ENCODE measurements at places on chromosomes 7 and 10.

- DNase-seq: no peak
These were observed 101.0 kb upstream of the NFE2L3 start for GRCh38 chr7:26051021-26051420.

DNA sequence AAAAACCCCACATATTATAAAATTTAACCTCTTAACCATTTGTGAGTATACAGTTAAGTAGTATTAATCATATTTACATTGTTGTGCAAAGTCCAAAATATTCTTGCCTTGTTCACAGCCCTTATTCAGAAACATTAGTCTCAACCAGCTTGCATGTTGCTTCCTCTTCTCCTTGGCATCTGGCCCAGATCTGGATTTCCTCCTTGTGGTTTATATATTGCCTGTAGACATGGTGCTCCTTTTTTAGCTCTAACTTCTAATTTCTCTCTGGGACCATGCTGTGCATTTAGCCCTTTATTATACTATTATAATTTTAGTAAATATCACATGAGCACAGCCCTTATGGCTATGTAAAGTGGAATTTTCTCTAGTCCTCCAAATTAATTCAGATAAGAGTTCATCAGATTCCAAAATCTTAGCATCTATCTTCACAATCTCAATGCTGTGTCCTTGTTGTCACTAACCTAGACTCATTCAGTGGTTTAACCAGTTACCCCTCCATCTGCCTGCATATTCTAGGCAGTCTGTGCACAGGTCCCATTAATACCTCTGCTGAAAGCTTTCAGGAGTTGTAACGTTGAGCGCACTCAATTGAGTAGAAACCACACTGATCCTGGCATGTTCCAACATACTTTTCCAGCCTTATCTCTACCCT is 7.9 kb downstream of the CPED1 start:
- peak; percentile 73 for DNase-seq

- DNase-seq: no peak
These were observed 21.9 kb upstream of the KCNK18 start for GRCh38 chr10:117175215-117175900.

GRCh38 chr7:82932516-82932915 is 230.2 kb downstream of the PCLO start:
- no peak for DNase-seq

DNA sequence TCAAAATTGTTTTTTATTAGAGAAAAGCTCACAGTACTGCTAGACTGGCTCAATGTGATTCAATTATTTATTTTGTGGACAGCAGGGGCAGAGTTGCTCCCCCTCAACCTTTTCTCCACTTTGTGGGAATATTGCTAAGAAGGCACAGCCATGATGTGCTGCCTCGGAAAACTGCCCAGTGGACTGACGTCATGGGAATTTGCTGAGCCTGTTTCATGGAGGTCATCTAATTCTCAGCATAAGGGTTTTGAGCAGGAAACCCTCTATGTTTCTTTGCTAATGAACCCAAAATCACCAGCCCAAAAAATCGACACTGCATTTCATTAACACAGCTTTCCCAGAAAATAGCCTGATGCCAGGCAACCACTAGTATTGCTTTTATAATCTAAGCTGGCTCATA is 228.8 kb upstream of the FAM3C start:
- peak; percentile 52 for DNase-seq

GRCh38 chr10:68302871-68303270 is 29.0 kb upstream of the HNRNPH3 start:
- DNase-seq: no peak

DNA sequence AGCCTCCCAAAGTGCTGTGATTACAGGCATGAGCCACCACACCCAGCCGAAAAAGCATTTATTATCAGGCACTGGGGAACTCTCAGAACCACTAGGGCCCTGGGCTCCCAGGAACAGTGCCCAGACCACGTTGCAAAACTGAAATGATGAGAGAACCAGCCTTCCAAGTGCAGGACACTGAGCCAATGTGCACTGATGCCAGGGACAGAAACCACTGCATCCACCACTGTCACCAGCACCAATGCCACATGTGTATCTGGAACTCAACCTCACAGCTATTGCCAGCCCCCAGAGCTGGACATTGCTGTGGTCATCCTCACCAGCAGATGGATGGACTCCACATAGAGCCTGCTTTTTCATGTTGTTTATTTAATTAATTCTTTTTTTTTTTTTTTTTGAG is 28.2 kb upstream of the TPST1 start:
- DNase-seq: no peak

GRCh38 chr7:102951839-102952238 is 39.0 kb downstream of the LRRC17 start:
- no peak for DNase-seq

GRCh38 chr7:103025341-103025740 is 49.3 kb downstream of the FBXL13 start:
- no peak for DNase-seq

DNA sequence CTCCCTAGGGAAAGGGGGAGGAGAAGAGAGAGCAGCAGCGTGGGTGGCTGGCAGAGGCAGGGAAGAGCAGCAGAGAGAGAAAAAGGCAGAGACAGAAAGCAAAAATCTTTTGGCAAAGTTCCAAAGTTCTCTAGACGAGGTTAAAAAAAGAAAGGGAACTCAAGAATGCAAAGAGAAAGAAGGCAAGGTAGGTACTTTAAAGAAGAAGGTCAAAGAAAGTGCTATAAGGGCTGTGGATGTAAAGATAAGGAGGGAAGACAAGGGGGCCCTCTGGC is 20.2 kb upstream of the OPTN start:
- DNase-seq: no peak

- no peak for DNase-seq
These were observed 14.7 kb downstream of the HNRNPA2B1 start for GRCh38 chr7:26185844-26186180.

GRCh38 chr7:100640517-100641440 is 573 bp downstream of the TFR2 start:
- no peak for DNase-seq

DNA sequence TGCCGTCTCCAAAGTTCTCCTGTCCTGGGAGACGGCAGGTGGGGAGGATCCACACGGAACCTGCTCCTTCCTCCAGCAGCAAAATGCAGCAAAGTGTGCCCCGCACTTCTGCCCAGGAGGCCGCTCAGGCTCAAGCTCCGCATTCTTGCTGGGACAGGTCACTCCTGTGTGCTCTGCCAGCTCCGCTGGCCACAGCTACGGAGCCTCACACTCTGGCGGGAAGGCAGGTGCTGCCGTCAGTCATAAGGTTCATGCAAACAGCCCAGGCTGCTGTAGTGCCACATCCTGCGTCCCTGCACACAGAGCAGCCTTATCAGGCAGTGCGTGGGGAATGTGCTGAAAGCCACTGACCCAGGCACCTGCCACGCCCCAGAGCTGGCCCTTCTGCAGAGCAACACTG is 22.4 kb downstream of the ADGRA1 start:
- no peak for DNase-seq

Data from Ammon's horn (tissue), 1 donor.